ENCODE measurements at places on chromosomes 12 and 14.

- no peak for DNase-seq
Observed at GRCh38 chr14:69054030-69054429, 74.9 kb upstream of the ACTN1 start.

DNA sequence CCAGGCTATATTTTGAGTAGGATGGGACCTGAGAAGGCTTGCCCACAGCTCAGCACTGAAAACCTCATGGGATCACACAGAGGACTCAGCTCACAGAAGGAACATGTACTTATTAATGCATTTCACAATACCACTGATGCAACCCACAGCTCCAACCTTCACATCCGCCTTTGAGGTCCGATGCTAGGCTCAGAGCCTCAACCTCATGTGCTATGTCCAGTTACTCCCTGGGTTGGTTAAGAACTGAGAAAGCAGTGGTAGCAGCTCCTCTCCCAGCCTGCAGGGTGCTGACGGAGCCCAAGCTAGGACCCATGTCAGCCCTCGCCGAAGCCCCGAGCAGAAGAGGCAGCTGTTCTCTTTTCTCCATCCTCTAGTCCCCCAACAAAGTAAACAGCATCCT lies 52.9 kb downstream of the SPTB start:
- no peak for DNase-seq

GRCh38 chr14:92480856-92481255 lies 32.7 kb upstream of the RIN3 start:
- DNase-seq = no peak

DNA sequence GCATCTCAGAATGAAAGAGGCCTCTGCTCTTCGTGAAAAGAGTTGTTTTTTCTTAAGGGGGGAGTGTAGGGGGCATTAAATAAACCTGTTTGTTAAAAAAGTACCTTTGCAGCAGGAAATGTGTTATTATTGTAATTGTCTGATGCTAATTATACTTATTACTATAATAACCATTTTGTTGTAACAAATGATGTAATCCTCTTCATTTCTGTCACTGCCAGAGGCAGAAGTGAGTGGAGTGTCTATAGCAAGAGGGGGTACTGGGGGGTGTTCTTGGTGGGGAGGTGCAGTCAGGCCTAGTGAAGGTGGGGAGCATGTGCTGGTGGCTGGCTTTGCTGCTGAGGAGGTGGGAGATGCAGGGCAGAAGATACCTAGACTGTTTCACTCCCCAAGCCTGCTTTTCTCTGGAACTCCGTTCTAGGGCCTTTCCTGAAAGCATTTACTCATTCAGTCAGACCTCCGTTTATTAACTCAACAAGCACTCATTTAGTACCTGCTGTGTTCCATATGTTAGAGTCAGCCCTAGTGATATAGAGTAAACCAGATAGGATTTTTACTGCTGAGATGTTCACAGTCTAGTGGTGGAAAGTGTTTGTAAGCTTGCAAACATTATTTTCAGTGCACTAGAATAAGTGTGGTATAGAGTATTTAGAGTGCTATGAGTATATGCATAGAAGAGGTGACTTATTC lies 77.5 kb upstream of the CISTR start:
- no peak for DNase-seq

DNA sequence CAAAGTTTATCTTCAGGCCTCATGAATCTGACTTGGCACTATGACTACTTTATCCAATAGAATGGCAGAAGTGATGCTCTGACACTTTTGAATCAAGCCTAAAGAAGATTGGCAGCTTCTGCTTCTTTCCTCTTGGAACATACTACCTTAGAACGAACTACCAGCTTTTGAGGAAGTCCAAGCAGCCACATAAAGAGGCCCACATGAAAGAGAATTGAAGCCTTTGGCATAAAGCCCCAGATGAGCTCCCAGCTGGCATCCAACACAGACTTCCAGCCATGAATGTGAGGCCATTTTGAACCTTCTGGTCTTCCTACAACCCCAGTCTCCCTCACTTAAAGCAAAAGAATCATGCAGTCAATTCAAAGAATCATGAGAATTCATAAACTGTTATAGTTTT lies 65.8 kb downstream of the EEA1 start:
- no peak for DNase-seq

DNA sequence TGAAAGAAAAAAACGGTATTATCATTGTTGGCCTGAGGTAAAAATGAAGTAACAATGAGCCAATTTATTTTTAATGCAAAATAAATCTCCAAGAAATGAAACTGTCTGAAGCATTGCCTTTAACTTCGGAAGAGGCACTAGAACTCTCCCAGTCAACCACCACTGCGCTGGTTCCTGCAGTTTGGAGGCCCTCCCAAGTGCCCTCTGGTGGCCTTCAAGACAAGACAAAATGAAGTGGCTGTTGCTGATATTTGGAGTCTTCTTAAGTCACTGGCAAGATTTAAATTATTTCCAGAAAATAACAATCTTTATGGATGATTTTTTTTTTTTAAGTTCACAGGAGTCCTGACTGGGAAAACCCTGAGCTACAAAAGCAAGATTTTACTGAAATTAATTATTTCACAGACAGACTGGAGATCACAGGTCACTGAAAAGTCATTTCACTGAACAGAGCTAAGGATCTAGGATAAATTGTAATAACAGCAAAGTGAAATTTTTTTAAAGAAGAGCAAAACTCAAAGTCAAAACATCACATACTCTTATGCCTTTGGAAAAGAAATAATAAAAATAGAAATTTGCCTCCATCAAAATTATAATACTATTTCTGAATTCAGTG lies 58.2 kb downstream of the DICER1 start:
- peak; percentile 8 for DNase-seq

- no peak for DNase-seq
Observed at GRCh38 chr12:49680075-49680474, 27.1 kb downstream of the FMNL3 start.

- DNase-seq = no peak
Observed at GRCh38 chr14:23380976-23381375, 4.1 kb downstream of the CMTM5 start.

DNA sequence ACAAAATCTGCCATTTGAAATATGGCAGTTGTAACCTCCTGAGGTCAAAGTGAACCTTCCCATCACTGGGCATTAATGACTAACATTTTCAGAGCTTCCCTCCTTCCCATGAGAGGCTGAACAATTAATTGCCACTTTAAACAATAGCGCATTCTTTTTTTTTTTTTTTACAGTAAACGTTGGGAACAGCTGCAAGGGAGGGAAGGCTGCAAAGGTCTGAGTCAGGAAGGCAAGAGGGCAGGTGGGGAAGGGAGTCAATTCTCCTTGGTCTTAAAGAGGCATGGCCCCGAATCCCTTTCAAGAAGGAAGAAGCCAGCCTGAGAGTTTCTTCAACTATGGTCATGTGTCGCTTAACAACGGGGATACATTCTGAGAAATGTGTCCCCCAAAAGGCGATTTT lies 41.0 kb upstream of the PLEKHG3 start:
- DNase-seq = no peak

- DNase-seq = no peak
Observed at GRCh38 chr12:105120551-105120950, 13.0 kb downstream of the WASHC4 start.

Data from activated CD8-positive, alpha-beta memory T cell treated with anti-CD3 and anti-CD28 coated beads for 1 hour (primary cell).